DMS 273 treated with DMSO at 0.1 percent for 48 hours (cell line): ENCODE measurements at places on chromosomes 4 and X.

GRCh38 chr4:98661371-98662054, 3.1 kb upstream of the TSPAN5 start:
- peak; percentile 67 for DNase-seq

DNA sequence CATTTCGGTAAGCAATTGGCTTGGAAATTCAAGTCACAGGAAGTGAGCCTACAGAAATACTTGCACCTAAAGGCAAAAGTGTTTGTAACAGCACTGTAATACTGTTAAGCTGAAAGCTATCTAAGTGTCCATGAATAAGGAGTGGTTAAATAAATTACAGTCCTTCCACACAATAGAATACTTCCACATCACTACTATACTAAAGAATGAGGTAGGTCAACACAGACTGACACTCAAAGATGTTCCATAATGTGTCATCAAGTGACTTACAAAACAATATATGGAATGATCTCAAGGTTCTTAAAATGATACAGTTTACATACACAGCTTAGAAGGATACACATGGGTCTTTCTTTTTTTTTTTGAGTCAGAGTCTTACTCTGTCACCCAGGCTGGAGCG, 27.0 kb downstream of the SLC10A6 start:
- DNase-seq: no peak

- no peak for DNase-seq
These were observed 10.1 kb downstream of the DLG3 start for GRCh38 chrX:70454441-70455365.

DNA sequence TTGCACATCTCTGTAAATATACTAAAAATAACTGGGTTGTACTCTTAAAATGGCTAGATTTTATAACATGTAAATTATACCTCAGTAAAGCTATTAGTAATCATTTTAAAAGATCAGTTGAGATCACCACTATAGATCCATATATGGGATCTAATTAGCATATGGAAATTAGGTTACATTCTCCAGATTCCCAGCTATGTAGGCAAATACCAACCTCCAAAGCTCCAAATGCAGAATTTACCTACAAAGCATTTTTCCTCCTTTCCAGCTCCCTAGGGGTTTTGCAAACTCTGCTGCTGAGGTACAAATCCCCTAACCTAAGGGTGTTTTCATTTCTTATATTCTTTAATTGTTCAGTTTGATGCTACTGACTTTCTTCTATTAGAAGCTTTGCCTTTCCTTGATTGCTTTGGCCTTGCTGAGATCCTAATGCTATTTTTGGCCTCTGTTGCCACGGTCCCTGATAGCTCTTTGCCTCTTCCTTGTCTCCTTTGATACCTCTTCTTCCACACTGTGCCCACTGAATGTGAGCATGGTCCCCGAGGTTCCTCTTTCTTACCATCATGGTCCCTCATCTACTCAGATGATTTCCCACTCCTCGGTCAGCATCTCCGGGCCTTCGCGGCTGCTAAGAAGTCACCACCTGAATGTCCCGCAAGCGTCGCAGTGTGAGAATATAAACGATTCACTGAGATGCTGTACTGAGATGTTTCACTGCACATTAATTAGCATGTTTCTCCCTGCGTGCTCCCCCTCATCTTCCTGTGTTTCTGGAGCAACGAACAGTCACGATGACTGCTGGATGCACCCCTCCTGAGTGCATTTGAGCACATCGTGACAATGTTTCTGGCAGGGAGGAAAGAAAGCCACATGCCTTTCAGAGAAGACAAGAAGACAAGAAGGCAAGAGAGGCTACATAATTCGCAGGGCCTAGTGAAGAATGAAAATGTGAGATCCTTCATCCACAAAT, 23.8 kb downstream of the ENPP6 start:
- no peak for DNase-seq

GRCh38 chr4:25927361-25928195, 13.6 kb downstream of the SMIM20 start:
- DNase-seq: no peak

GRCh38 chr4:183284965-183285364, 35.1 kb downstream of the CLDN22 start:
- DNase-seq: no peak

GRCh38 chrX:129520151-129520550, 3.1 kb downstream of the SMARCA1 start:
- DNase-seq: no peak

GRCh38 chr4:152073351-152074087, 312.7 kb upstream of the GATB start:
- no peak for DNase-seq

DNA sequence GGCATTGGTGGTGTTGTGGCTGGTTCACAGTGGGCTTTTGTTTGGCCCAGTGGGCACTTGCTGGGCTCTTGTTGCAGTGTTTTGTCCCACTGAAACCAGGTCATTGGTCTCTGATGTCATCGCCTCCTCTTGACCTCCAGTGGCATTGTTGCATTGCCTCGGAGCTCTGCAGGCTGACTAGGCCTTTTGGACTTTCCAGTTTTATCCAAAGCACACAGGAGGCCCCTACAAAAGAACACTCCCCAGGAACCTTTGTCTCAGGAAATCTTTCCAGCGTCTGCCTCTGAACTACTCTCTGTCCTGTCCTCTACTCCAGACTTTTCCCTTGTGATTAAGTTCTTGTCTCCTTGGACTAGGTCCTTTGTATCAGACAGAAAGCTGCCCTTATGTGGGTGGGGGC, 54.8 kb downstream of the COQ2 start:
- no peak for DNase-seq

- DNase-seq: no peak
These were observed 115.4 kb downstream of the AFAP1 start for GRCh38 chr4:7824218-7824617.
